ENCODE measurements at places on chromosomes 7 and 10.

- DNase-seq = no peak
Measured at GRCh38 chr10:62709200-62709599, 95.3 kb upstream of the ADO start.

DNA sequence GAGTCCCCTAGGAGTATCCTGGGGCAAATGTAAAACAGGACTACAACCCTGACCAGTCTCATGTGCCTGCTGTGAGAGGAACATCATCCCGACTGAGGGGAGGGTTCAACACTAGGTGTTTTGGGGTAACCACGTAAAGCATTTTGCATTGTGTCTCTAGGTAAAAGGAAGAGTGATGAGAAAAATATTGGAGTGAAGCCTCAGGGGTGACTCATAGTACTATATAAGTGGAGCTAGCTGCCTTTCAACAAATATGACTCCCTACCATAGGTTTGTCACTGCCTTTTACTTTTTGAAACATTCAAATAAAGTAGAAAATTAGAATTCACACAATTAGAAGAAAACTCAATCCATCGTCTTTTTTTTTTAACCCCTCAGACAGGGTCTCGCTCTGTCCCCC, 2.6 kb upstream of the CAMK2G start:
- no peak for DNase-seq

GRCh38 chr7:55539380-55539779, 32.9 kb downstream of the VOPP1 start:
- no peak for DNase-seq

DNA sequence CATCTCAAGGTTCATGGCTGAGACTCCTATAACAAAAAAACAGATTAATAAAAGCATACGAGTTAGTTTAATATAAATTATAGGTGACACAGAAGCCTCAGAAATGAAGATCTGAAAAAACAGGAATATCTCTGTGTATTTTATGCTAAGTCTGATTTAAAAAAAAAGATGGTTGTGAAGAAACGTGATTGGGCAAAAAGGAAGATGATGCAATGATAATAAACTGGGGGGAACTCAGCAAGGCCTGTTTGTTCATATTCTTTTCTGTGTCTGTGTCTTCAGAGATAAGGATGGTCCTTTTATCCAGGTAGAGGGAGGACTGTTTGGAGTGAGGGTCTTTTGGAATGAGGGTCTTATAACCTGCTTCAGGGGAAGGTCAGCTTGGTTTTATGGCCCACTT, 25.9 kb downstream of the TAC1 start:
- DNase-seq = no peak

- no peak for DNase-seq
Measured at GRCh38 chr7:40267583-40267982, 132.8 kb downstream of the SUGCT start.

DNA sequence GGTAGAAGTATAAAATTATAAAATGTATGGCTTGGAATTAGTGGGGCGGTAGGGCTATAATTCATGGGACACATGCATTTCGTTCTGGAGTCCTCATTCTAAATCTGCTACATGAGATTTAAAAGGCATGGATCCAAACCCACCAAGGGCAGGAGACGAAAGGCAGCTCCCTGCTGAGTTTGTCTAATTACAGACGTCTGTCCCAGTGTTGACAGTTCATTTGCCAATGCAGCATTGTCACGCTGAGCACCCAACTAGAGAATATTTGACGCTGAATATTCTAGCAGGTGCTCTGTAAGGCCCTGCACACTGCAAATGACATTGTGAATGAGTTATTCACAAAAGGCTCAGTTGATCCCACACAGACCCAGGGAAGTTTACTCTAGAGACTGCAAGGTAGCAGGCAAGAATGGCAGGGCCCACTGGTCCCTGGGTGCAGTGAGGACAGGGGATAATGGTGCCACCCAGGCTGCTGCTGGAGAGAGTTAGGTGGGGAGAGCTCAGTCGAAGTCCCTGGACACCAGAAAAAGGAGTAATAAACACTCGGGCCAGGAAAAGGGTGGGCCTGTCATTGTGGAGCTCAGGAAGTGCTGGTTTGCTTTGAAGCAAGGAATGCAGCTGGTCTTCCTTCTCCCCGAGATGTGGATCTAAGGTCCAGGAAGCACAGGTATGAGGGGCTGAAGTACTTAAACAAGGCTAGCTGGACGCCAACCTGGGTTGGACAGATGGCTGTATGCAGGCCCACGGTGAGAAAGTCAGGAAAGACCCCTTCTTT, 75.0 kb upstream of the JCAD start:
- DNase-seq = no peak

DNA sequence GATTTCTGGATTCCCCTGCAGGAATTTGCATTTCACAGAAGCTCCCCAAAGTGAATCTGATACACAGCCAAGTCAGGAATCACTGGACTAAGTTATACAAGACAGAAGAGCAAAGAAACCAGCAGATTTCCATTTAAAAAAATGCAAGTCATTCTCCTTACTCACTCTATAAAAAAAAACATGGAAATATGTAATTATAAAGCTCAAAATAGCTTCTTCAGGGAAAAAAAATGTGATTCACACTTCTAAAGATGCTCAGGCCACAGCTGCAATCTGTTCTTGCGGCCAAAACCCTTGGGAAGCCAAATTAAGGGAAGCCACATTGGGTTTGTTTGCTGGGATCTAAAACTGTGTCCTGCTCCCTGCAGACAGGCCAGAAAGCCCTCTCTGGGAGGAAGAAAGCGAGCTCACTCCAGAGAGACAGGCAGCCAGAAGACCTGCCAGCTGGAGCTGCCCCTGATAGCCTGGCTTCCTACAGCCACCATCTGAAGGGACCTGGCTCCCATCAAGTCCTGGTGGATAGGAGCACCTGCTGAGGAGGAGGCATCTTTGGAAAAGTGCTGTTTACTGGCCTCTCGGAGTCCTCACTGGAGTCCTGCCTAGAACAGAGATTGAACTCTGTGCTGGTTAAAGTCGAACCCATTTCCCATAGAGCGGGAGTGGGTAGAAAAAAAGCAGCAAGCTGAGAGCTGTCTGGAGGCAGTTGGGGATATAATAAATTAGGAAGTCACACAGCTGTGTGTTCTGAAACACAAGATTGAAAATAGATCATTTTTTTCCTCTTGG, 359.2 kb upstream of the AOAH start:
- no peak for DNase-seq

DNA sequence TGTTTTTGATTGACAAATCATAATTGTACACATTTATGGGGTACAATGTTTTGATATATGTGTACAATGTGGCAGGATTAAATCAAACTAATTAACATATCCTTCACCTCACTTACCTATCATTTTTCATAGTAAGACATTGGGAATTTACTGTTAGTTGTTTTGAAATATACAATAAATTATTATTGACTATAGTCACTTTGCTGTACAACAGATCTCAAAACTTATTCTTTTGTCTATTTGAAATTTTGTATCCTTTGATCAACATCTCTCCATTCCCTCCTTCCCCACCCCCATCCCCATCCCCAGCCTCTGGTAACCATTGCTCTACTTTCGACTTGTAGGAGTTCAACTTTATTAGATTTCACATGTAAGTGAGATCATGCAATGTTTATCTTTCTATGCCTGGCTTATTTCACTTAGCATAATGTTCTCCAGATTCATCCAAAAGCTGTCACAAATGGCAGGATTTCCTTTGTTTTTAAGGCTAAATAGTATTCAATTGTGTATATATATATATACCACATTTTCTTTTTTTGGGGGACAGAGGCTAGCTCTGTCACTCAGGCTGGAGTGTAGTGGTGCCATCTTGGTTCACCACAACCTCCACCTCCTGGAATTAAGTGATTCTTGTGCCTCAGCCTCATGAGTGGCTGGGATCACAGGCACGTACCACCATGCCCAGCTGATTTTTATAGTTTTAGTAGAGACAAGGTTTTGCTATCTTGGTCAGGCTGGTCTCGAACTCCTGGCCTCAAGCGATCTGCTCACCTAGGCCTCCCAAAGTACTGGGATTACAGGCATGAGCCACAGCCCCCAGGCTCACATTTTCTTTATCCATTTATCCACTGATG, 23.3 kb upstream of the SLC26A5 start:
- DNase-seq = no peak

Measured in hematopoietic multipotent progenitor cell treated with erythropoietin and hydrocortisone succinate and interleukin-3 and kit ligand, for 8 days (in vitro differentiated cells).